ENCODE measurements at places on chromosomes 16 and 17. TPM values are rescaled to one million over a fixed set of nuclear protein-coding genes. Genes with fewer than 3 reads are reported as not detected.

- H3K4me3 ChIP-seq = no peak overlapping the region
- H3K4me1 ChIP-seq = no peaks in the 10 kb centered on the region
- no peaks in the 10 kb centered on the region for H3K27me3 ChIP-seq
- no peaks in the 10 kb centered on the region for H3K36me3 ChIP-seq
- no peak for DNase-seq
Observed at GRCh38 chr16:20042848-20043247, 30.8 kb downstream of the GPR139 start.

The TBC1D3C gene
- not detected for total RNA-seq

The MYH1 gene
- not detected for total RNA-seq

DNA sequence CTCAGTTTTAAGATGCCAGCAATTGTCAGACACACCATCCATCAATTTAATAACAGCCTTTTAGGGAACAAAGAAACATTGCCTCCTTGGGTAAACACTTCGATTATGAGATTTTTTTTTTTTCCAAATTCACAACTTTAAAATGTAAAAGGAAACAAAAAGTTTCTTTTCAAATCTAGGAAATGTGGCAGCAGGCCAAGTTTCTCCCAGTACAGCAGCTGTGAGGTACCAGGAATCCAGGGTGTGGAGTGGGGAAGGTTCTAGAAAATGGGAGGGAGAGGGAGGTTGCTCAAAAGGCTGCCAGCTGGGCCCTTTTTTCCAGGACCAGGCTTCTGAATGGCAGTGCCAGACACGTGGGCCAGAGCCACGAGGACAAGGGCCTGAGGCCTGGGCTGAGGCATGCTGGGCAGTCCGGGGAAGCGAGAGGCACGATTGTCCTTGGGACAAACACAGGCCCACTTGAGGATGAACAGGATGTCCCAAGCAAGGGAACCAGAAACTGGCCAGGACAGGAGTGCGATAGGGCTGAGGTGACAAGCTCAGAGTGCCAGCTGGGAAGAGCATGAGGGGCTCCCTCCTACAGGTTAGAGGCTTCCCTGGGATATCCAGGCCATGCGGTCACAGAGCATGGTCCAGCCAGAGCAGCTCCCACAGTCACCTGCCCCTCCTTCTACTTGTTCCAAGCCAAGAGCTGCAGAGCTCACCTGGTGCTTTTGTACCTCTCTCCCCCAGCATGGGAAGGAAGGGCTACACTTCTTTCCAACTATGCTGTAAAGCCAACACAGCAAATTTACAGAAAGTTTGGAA lies 215.1 kb downstream of the KATNIP start:
- no peak overlapping the region for H3K27ac ChIP-seq
- peaks cover 28% of the 10 kb centered on the region for H3K36me3 ChIP-seq
- H3K4me3 ChIP-seq = no peak overlapping the region
- H3K27me3 ChIP-seq = no peaks in the 10 kb centered on the region
- H3K4me1 ChIP-seq = peaks cover 2% of the 10 kb centered on the region
- DNase-seq = no peak

The CLN3 gene
- 3.3 TPM for total RNA-seq
